Peyer's patch (tissue), 4 donors: ENCODE measurements at places on chromosomes 7 and 10.

DNA sequence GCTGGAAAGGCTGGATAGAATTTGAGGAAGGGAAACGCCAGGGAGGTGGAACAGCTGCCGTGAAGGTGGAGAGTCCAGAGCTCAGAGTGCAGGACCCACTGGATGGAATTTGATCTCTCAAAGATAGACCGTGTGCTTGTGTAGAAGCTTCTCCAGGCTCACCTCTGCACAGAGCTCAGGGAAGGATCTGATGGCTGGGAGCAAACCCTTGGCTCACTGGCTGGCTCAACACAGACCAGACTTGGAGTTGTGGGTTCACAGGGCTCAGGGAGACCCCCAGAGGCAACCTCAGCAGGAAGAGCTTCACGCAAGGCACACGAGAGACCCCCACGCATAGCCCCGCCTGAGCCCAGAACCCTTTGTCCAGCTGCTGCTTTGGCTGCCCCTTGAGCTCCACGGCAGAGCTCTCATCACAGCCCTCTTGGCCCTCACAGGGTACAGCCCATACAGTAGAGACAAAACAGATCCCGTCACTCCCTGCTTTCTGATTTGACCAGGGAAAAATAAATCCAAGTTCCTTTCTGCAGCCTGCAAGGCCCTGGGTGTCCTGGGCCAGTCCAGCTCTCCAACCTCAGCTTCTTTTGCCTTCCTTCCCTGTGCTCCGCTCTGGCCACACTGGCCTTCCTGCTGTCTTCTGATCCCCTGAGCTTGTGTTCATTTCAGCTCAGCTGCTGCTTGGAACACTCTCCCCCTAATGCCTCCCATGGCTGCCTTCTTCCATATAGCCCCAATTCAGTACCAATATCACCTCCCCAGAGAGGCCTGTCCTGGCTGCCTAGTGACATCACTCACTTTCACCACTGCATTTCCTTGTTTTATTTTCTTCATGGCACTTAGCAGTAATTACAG, 26.3 kb downstream of the GHRHR start:
- DNase-seq = no peak
- H3K27ac ChIP-seq = no peak overlapping the region
- H3K4me3 ChIP-seq = no peak overlapping the region
- H3K4me1 ChIP-seq = peaks cover 20% of the 10 kb centered on the region
- no peaks in the 10 kb centered on the region for H3K36me3 ChIP-seq

DNA sequence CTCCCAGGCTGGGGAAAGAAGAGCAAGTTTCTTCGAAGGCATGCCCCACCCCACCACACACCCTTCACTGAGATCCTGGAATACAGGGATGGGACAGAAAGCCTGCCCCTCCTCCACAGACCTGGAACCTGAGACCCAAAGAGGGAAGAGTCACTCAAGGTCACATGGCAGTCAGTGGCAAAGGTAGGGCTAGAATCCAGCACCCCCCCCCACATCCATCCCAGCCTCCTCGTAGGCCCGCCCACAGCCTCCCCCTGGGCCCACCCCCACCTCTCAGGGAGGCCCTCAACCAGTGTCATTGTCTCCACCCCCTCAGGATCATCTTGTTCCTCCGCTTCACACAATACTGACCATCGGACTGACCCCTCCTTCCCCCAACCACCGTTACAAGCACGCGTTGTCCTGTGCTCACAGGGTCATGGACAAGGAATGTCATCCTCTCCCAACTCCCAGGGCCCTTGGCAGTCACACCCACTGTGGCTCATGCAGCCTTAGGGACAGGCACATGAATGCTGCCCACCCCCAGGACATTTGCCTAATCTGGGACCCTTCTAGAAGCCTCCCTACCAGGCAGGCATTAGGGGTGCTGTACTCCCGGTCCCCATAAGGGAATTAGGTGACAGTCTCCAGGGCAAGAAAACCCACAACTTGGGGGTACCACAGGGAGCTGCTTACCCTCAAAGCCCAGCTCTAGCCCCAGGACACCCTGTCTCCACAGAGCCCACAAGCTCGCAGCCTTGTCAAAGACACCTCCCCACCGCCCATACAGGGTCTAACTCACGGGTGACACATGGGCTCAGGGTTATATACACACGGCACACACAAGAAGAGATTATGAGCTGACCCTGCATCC, 1.4 kb downstream of the KCNH2 start:
- H3K4me3 ChIP-seq = no peak overlapping the region
- no peaks in the 10 kb centered on the region for H3K36me3 ChIP-seq
- peaks cover 9% of the 10 kb centered on the region for H3K27me3 ChIP-seq
- no peak overlapping the region for H3K27ac ChIP-seq
- peaks cover 53% of the 10 kb centered on the region for H3K4me1 ChIP-seq

DNA sequence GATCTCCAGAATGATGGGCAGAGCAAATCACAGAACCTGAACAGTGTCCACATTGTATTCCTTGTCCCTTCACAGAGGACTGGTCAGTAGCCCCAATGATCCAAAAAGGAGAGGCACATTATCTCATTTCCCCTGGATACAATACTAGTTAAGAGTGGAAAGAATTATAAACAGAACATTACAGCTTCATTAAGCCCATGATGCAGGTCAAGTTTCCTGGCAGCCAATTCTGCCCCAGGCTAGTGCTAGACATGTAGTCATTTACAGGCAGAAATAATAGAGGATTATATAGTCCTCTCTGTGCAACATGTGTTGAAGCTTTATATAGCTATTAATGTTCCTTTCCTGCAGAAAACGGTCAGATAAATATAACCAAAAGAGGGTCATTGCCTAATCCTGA, 124.3 kb upstream of the WNT16 start:
- peaks cover 3% of the 10 kb centered on the region for H3K4me1 ChIP-seq
- H3K27me3 ChIP-seq = no peaks in the 10 kb centered on the region
- no peak for DNase-seq
- H3K4me3 ChIP-seq = no peak overlapping the region
- no peak overlapping the region for H3K27ac ChIP-seq

DNA sequence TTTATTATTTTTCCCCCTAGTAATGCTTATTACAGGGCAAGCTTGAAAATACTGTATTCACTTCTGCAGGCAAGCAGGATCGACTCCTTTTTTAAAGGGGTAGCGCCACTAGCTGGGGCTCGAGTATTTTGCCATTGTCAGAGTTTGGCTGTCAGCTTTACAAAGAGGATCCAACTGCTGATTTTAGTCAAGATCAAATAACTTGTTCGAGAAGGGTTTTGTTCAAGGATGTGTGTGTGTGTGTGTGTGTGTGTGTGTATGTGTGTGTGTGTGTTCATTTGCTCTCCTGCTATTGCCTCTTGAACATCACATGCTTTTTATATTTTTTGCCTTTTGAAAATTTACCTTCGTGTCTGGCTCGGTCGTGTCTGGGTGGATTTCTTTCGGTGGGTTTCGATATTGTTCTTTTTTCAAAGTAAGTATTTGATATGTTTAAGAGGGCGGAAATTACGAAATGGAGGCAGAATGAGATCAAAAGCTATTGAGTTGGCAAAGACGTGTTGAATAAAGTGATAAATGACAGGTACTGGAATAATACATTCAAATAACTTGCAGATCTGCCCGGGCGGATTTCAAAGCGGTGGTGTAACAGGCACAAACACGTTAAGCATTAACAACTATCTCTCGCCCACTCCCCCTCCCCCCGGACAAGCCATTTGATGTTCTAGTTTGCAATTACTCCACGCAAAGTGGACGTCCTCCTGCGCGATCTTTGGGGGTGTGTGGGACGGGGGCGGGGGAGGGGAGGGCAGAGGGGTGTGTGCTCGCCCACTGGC, 1.1 kb downstream of the ARID5B start:
- DNase-seq = peak; percentile 84
- peak overlapping the region; percentile 94 for H3K27ac ChIP-seq
- H3K4me3 ChIP-seq = peak overlapping the region; percentile 69
- H3K4me1 ChIP-seq = peaks cover 12% of the 10 kb centered on the region
- no peaks in the 10 kb centered on the region for H3K36me3 ChIP-seq
